AG04449 (cell line): ENCODE measurements at places on chromosomes 13 and 19.

GRCh38 chr19:4675346-4675745, 5.2 kb upstream of the MYDGF start:
- no peak for DNase-seq

DNA sequence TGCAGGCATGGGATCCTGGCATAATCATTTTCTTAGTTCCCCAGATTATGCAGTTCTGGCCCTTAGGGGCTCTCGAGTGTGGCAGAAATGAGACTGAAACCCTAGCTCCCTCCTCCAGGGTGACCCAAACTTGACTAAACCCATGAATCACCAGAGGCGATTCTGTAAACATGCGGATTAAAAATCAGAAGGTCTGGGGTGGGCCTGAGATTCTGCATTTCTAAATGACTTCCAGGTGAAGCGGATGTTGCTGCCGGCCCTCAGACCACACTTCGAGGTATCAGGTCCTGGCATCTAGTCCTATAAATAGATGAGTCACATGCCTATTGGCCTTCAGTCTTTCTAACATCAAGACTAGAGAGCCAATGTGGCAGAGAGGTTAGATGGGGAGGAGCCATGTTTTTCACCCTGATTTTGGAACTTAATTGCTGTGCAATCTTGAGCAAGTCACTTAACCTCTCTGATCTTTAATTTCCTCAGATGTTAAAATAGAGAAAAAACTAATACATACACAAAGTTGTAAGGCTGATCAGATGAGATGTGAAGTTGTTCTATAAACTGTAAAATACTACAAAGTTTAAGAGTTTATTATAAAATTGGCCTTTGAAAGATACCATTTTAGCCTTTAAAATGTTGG, 431.2 kb downstream of the FOXO1 start:
- DNase-seq: no peak

DNA sequence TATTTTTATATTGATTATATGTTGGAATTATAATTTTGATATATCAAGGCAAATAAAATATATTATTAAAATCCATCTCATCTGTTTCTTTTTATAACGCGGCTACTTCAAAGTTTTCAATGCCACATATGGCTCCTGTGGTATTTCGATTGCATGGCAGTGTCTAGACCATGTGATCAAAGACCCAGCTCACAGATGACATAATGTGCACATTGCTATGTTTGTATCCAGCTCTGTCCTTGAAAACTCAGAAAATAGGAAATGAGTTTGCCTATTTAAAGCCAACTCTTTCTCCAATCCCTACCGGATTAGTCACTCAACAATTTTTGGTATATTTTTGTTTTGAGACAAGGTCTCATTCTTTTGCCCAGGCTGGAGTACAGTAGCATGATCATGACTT, 26.2 kb downstream of the TMTC4 start:
- DNase-seq: no peak

DNA sequence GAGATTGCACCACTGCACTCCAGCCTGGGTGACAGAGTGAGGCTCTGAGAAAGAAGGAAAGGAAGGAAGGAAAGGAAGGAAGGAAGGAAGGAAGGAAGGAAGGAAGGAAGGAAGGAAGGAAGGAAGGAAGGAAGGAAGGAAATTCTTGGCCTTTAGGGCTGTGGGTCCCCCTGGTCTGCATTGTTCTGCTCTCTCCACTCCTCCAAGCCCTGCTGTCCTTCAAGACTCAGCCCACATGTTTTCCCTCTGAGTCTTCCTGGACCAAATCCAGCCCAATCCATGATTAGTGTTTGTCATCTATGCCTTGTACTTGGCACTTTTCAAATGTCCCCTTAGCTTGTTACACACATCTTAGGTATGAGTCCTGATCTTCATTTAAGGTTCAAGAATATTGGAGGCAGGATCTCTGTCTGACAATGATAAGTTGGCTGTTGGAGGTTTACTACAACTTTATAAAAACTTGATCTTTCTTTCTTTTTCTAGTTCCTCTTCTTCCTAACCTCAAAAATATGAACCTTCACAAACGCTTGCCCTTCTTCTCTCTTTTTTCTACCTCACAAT, 48.8 kb upstream of the INTS6 start:
- no peak for DNase-seq

DNA sequence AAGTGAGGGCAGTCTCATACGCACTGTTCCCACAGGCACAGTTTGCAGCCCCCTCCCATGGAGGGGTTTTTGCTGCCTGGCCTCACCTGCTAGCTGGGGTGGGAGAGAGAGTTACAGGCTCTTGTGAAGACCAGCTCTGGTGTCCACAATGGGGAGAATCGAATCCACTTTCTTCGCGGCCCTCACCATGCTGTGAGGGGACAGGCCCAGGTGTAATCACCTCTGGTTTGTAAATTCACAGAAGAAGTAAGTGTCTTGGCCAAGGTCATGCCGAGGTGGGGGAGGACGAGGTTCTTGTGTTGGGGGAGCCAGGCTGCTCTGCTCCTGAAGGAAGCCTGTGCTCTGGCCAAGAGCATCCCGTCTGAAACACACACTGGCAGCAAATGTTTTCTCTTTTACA, 39.5 kb downstream of the TEX29 start:
- DNase-seq: no peak

- DNase-seq: no peak
These were observed 32.0 kb upstream of the EPHX3 start for GRCh38 chr19:15264061-15264932.

DNA sequence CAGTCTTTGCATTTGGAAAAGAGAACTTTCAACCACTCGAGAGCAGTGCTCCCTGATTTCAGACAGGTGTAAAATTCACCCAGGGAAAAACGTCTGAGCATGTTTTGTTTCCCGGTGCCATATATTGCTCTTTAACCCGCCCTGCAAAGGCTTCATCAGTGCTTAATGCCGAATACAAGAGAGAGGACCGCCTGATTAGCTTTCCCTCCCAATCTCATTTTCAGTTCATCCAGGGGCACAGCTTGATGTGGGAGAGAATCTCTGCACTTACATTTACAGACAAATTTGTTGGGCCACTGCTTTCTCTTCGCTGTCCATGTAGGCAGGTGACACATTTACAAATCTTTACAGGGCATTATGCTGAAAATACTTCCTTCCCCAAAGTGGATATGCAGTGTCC, 499.1 kb downstream of the LIG4 start:
- DNase-seq: no peak

GRCh38 chr13:100428986-100429385, 159.6 kb downstream of the GGACT start:
- no peak for DNase-seq

DNA sequence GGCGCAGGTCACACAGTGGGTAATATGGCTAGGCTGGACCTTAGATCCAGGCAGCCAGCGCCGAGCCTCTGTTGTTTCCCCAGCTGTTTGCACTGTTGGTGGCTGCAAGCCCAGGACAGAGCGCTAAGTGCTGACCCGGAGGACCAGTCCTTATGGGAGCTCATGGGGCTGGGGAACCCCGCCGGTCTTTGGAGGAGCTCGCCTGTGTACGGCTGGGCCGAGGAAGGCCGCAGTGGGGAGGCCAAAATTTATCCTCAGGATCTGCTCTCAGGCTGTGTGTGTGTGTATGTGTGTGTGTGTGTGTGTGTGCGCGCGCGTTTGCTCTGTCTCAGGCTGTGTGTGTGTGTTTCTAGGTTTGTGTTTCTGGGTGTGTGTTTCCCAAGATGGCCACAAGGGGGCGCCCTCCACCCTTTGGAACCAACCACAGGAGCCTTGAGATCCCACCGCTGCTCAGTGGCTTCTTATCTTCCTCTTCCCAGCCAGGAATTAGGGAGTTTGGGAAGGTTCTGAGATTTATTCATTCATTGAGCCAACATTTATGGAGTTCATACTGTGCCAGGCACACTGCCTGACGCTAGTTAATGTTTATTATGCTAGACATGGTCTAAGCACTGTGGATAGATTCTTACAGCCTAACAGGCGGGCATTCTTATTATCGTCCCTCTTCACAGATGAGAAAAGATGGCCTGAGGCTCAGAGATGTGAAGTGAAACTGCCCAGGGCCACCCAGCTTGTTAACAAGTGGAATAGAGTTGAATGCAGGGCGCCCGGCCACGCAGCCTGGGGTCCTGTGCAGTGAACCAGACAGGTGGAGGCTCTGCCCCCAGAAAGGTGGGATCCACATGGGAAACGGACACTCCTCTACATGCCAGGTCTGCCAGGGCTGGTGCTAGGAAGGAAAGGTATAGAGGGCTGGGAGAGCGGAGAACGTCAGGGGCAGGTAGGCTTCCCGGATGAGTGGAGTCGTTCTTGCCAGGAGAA, 13.0 kb downstream of the PGLYRP1 start:
- DNase-seq: no peak

DNA sequence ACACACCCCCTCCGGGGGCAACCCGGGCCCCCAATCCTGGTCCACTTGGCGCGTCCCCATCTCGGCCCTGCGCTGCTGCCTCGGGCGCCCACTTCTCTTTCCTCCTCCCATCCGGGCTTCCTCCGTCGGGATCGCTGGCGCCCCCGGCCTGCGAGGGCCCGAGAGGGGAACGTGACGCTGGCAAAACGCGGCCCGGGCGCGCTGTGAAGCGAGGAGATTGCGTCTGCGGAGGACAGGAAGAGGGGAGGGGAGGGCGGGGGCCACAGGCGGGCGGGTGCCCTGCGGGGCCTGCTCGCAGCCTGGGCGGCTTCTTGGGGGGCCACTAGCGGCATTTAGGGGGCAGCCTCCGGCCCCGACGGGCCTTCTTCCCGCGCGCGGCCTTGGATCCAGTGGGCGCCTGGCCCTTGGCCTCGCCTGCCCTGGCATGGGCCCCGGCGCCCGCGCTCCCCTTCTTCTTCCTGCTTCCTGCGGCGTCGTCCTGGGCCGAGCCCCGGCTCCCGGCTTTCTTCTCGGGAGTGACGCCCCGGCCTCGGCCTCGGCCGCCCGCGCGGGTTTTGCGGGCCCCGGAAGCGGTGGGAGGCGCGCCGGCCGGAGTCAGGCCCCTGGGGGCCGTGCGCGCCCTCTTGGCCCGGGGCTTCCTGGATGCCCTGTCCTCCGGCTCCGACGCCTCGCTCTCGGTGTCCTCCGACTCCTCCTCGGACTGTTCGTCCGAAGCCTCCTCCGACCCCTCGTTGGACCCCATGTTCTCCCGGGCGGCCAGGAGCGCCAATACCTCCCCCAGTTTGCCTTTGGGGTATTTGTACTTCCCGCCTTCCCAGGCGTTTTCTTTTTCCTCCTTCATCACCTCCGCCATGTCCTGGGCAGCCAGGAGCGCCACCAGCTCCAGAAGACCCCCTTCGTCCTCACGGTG, 2.2 kb downstream of the PNMA8B start:
- DNase-seq: no peak

GRCh38 chr19:51637362-51637978, 7.3 kb upstream of the SIGLEC5 start:
- no peak for DNase-seq

GRCh38 chr13:45021250-45021649, 31.9 kb downstream of the GPALPP1 start:
- DNase-seq: no peak

GRCh38 chr19:2733930-2734588, 5.8 kb downstream of the SLC39A3 start:
- no peak for DNase-seq

DNA sequence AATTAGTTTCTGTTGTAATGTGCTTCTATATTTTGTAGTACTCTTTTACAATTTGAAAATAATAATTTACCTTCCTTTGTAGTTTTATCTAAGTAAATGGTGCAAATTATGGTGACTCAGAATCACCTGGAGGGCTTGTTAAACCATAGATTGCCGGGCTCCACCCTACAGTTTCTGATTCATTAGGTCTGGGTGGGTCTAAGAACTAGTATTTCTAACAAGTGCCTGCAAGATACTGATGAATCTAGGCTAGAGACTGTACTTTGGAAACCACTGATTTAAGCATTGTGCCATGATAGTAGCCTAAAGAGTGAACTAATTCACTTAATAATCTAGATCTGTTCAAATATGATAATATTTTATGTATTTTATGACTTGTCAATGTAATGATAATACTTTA, 437.4 kb upstream of the SPRY2 start:
- no peak for DNase-seq

GRCh38 chr19:8085598-8086408, 33.2 kb downstream of the CCL25 start:
- no peak for DNase-seq

GRCh38 chr13:95660981-95661581, 15.9 kb upstream of the DNAJC3 start:
- DNase-seq: no peak

DNA sequence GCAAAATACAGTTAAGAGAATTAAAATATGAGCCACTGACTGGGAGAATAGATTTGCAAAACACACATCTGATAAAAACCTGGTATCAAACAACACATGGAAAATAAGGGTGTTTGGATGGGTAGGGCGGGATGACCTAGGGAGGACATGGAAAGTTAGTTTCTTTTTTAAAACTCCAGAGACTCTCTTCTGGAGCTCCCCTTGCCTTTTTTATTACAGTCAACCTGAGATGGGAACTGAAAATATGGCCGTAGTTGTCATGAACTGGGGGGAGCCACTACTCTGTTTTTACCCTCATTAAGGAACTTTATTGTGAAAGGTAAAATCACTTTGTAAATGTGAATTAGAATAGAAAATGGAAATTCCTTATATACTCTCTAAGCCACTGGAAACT, 113.0 kb downstream of the ATP11A start:
- DNase-seq: no peak

GRCh38 chr13:35484384-35484783, 7.9 kb upstream of the MAB21L1 start:
- DNase-seq: no peak

DNA sequence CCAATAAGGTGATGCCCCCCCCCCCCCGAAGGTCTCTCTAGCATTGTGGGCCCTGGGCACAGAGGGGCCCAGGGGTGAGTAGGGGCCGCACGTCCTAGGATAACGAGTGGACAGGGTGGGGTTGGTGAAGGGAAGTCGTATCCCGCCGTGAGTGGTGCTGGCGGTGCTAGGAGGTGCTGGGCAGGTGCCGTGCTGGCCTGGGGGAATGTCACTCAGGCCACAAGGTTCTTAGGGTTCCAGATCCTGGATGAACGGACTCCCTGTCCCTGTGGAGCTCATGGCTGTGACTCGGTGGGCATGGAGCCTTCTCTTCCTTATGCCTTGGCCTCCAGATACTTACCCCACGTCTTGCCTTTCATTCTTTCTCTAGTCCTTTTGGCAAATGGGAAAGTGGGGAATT, 157.4 kb upstream of the SOX1 start:
- no peak for DNase-seq

- no peak for DNase-seq
These were observed 43.7 kb downstream of the FRY start for GRCh38 chr13:32075170-32075851.

DNA sequence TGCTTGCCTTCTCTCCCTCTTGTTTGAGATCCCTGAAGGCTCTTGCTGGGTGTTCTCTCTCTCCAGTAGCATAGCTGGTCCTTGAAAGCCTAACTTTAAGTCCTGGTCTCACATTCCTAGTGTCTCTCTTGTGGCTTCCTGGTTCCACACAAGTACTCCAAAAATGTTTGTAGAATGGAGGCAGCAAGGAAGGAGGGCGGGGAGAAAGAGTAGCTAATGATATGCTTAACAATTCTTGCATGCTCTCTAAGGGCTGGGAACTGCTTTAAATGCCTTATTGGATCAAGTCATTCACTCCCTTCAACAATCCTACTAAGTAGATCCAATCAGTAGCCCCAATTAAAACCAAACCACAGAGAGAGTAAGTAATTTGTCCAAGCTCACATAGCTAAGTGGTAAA, 357.3 kb downstream of the KLF5 start:
- DNase-seq: peak; percentile 46
